Right lung (tissue), 10 donors: ENCODE measurements at places on chromosomes 7 and 10.

GRCh38 chr7:74173491-74173865, 678 bp upstream of the EIF4H start:
- DNase-seq: no peak

GRCh38 chr7:67466109-67466508, 469.5 kb downstream of the TYW1 start:
- no peak for DNase-seq

DNA sequence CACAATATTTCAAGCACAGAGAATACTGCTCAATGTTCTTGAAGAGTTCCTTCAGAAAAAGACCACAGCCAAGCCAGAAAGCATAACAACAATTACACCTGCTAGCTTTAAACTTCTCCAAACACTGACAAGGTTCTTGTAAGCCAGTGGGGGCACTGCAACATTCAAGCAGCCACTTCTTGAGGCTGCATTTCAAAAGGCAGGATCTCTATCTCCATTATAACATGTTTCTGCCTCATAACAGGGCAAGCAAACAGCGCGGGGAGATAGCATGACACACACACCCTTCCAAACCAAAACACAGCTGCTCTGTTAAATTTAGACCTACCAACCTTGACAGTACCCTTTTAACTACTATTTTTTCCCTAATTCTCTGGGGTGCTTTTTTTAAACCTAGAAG, 30.8 kb downstream of the CHCHD3 start:
- no peak for DNase-seq

DNA sequence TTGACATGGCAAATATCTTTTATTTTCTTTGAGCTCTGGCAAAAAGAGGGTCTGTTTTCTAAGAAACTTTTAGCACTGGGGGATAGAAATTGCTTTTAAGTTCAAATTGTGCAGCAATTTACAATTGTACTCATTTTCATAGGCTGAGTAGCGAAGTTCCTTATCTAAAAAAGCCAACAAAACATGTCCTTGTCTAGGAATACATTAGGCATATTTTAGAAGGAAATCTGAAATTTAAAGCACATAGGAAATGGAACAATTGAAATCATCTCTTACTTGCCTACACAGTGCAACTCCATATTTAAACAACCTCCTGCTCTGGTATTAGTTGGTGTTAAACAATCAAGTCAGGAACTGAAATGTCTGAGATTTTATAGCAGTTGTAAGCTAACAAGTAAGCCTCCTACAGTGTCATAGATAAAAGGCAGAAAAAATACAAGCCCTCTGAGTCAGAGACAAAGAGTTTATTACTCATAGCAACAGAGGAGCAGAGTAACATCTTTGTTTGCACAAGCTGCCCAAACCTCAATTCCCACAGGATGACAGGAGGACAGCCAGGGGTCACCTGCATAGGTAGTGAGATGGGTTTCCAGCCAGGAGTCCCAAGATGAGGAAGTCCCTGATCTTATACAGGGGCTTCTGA, 280.2 kb upstream of the HGF start:
- DNase-seq: no peak

- no peak for DNase-seq
Observed at GRCh38 chr10:93357680-93358079, 124.5 kb downstream of the MYOF start.

DNA sequence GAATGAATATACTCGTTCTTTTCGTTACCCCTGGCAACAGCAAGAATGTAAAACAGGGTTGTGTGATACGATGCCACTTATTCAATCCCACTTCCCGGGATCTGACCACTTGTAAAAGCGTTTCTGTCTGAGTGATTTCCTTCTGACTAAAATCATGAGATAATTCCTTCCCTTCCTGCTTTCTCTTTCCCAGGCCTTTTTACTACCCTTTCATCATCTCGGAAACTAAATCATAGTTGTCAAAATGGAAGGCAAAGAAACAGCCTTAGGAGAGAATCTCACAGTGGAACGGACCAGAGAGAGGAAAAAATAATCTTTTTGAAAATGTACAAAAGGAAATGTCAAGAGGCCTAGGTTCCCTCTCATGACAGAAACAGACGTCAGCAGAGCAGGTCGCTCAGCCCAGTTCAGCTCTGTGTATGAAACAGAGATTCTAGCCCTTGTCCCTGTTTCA, 29.8 kb downstream of the DIP2C start:
- no peak for DNase-seq

GRCh38 chr7:45454771-45455170, 119.4 kb upstream of the ADCY1 start:
- no peak for DNase-seq

DNA sequence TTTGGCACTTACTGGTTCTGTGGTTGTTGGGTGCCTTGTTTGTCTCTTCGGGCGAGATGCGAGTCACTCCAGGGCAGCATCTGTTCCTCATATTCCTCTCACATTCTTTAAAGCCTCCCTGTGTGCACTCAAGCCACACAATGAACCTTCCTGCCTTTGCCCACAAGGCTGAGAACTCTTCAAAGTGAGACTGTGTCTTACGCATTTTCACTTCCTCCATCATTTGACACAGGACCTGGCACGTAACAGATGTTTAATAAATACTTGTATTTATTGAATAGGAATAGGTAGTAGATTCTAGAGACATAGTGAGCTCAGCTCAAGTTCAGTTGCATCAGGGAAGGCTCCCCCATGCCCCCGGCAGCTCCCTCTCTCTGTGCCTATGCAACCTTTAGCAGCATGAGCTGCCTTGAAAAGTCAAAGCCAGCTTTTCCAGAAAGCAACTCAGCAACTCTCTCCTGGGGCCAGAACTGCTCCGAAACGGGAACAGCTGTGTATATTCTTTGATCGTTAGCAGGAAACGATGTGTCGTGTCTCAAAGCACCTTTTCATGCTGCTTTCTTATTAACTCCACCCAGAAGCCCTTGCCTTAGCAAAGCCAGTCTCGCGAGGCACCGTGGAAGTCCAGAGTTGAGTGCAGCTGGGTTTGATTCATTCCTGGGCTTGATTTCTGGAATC, 97.5 kb downstream of the PFKFB3 start:
- DNase-seq: no peak

DNA sequence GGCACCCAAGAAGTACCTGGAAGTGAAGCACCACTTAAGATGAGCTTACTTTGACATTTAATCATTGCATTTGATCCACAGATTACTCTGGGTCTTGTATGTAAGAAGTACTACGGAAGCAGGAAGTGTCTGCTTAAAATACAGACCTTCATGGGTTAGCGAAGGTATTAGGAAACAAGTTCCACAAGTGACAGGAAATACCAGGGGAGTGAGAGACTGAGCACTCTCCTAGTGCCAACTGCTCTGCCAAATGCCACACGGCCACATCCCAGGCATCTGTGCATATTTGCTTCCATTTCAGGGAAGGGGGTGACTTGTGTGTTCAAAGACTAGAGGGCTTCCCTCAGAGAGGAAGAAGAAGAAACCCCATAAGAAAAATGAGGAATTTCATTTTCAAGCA, 57.2 kb upstream of the ANK3 start:
- no peak for DNase-seq

GRCh38 chr10:124604214-124605000, 139.8 kb downstream of the FAM53B start:
- DNase-seq: no peak

DNA sequence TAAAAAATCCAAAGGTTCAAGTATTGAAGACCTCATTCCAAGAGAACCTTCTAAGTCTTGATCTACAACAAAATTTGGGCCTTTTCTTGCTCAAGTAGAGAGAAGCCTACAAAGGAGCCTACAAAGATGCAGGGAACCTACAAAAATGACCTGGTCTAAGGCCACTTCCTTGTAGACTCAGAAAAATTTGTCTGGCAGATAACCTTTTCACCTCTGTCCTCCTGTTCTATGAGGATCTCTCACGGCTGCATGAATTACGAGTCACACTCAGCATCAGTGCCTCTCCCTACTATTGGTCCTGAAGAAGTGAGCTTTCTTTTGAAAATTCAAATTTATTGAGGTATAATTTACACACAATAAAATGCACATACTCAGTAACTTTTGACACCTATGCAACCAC, 29.3 kb downstream of the CCNJ start:
- no peak for DNase-seq

DNA sequence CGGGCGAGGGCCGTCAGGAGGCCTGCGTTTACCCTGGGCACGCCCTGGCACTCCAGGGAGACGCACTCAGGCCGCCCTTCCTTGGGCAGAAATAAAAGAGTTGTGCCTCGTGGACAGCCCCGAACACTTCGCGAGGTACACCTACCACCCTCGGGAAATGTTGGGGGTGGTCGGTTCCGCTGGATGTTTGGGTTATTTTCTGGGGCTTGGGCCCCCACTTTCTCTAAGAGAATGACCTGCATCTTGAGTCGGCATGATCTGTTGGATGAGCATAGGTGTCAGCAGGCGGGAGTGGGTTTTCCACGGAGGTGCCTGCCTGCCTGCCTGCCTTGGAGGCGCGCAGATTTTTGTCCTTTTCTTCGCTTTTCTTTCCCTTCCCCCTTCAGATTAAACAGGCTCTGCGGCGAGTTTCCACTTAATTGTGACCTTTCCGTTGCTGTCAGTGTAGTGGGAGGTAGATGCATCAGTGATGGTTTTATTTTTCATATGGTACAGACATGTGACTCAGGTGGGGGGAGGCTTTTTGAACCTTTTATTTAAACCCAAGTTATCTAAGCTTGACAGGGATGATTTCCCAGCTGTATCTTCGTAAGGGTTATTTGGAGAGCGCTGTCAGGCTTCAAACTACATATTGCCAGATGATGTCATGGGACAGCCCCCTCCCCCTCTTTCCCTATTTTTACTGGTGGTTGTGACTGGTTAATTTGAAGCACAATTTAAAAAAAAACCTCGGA, 661 bp downstream of the HECTD2 start:
- DNase-seq: peak; percentile 80

DNA sequence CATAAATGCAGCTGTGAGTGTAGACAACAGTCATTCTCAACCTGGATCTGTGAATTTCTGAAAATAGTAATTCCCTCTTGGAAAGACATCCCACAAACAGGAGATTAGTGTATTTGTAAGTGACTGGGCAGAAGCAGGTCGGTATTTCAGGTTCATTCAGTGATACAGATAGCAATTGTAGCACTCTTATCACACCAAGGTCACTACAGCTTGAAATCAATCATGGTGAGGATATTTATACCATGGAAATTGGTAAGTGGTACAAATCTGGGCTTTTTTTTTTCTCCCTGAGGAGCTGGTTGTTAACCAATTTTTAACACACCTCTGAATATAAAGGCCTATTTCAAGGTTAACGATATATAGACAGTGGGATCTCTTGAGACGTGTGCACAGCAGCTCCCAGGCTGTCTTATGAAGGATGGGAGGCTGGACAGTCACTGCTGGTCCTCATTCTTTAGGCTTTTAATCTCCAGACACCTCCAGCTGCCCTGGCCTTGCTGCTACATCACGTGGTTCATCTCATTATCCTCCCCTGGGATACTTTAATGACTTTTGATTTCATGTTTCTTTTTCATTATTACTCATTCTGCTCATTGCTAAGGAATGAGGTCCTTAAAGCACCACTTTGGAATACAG, 87.1 kb downstream of the ITGA8 start:
- DNase-seq: no peak

DNA sequence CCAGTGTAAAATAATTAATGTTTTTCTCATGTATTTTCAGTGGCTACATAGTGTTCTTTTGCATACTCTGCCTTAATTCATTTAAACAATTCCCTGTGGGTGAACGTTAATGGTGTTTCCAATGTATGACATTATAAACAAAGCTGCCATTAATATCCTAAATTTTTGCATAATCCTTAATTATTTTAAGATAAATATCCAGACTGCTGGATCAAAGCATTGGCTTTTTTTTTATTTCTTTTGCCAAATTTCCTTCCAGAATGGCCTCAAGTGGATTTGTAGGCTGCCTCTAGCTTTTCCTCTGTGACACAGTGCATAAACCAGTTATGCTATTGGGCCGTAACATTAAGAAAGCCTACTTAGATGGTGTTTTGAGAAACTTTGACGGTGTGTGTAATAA, 29.5 kb downstream of the MCM10 start:
- peak; percentile 40 for DNase-seq

- no peak for DNase-seq
Observed at GRCh38 chr10:119395280-119396007, 147.1 kb downstream of the RGS10 start.

GRCh38 chr7:33727315-33727714, 178.0 kb upstream of the BMPER start:
- no peak for DNase-seq

GRCh38 chr7:115019882-115020605, 98.2 kb downstream of the MDFIC start:
- no peak for DNase-seq

- DNase-seq: no peak
Observed at GRCh38 chr7:51785876-51786275, 469.3 kb upstream of the COBL start.

DNA sequence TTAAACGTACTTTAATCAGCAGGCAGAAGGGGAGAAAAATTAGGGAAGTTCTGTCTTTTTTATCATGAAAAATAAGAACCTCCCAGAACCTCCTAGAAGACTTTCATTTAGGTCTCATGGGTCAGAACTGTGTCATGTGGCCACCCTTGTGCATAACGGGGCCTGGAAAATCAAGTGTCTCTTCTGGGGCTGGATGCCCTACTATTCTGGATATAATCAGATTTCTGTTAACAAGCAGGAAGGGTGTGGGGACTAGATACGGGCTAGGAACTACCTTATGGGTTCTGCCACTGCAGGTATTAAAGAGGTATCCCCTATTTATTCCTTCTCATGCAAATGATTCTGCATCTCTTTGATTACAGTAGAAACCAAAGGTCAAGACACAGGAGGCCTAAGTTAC, 14.1 kb downstream of the LANCL2 start:
- no peak for DNase-seq

- DNase-seq: no peak
Observed at GRCh38 chr10:26502986-26503385, 64.8 kb downstream of the APBB1IP start.

DNA sequence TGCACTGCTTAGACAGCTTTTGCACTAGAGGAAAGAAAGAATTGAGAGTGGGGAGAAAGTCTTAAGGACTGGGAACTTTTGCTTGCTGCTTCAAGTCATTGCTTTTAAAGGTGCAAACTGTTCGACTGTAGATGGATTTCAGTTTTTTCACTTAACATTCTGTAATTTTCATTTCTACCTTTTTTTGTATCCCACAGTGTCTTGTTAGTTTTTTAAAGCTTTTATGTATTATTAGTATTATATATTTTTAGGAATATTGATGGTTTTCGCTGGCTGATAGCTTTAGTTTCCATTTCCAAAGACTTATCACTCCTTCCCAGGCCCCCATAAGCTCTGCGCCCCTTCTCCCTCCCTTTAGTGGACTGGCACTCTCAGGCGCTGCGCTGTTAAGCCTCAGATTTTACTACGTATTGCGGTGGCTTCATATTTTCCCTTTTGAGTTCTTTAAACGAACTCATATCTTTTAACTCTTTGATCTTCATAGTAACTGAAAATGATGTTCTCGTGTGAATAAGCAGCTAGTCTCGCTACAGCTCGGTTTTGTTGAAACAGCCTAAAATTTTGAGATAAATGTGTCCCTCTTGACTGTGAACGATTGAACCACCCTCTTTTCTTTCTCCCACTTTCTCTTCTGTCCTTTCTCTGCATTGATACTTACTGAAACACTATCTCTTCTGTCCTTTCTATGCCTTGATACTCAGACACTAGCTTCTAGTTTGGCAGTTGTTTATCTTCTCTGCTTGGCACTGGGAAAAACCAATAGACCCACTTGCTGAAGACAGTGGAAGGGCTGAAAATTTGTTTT, 2.5 kb upstream of the ETV1 start:
- DNase-seq: no peak

- DNase-seq: peak; percentile 16
Observed at GRCh38 chr10:66723608-66724400, 202.0 kb upstream of the LRRTM3 start.
